ENCODE measurements at places on chromosomes 11 and 22.

- DNase-seq: no peak
Observed at GRCh38 chr22:19666673-19667593, 47.4 kb upstream of the SEPTIN5 start.

DNA sequence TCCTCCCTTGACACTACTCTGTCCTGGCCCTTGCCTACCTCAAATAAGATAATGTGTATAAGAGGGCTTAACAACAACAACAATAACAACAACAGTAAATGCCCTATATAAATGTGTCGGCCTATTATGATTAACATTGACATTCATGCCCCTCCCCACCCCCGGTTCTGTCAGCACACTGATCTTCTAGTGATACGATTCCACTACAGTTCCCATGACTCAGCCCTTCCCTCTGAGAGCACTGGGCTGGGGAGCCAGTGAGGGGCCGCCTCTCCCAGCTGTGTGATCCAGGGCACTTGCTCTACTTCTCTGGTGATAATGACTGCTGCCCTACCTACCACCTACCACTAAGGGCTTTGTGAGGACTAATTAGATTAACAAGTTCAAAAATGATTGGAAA lies 92.2 kb upstream of the PHOX2A start:
- DNase-seq: no peak

- no peak for DNase-seq
Observed at GRCh38 chr22:30248484-30248883, 1.9 kb upstream of the LIF start.

- no peak for DNase-seq
Observed at GRCh38 chr11:102368472-102368871, 21.5 kb downstream of the BIRC2 start.

- DNase-seq: peak; percentile 22
Observed at GRCh38 chr11:1827095-1827813, 7.5 kb upstream of the SYT8 start.

DNA sequence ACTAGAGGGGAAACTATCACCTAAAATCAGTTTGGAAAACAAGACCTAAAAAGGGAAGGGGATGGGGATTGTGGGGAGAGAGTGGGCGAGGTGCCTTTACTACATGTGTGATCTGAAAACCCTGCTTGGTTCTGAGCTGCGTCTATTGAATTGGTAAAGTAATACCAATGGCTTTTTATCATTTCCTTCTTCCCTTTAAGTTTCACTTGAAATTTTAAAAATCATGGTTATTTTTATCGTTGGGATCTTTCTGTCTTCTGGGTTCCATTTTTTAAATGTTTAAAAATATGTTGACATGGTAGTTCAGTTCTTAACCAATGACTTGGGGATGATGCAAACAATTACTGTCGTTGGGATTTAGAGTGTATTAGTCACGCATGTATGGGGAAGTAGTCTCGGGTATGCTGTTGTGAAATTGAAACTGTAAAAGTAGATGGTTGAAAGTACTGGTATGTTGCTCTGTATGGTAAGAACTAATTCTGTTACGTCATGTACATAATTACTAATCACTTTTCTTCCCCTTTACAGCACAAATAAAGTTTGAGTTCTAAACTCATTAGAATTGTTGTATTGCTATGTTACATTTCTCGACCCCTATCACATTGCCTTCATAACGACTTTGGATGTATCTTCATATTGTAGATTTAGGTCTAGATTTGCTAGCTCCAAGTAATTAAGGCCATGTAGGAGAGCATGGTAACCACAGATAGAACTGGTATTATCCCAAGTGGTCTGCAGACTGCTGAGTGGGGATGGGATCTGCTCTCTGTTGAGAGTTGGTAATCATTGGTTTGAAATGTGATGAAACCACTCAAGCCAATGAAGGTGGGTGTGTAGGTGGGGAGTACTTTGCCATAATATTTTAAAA lies 3.6 kb downstream of the NEAT1 start:
- DNase-seq: no peak

All from SHP77 treated with DMSO at 0.1 percent for 48 hours (cell line).